ENCODE measurements at places on chromosomes 11 and 22.

- DNase-seq, result peak; percentile 84
Observed at GRCh38 chr11:100562128-100562527, 125.0 kb upstream of the ARHGAP42 start.

DNA sequence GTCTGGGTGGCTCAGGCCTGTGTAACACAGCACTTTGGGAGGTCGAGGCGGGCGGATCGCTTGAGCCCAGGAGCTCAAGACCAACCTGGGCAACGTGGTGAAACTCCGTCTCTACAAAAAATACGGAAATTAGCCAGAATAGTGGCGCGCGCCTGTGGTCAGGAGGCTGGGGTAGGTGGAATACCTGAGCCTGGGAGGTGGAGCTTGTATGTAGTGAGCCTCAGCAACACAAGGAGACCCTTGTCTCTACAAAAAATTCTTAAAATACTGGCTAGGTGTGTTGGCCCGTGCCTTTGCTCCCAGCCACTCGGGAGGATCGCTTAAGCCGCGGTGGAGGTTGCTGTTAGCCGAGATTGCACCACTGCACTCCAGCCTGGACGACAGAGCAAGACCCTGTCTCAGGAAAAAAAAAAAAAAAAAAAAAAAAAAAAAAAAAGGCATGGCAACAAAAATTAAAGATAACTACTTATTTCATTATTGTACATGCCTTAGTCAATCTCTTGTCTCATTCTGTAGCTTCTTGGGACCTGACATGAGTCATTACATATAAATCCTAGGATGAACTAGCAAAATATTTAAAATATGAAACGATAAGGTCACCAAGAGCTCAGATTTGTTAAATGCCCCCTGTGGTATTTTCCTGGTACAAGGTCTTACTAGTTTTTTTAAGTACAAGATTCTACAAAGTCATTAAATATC, 1.1 kb downstream of the TAF1D start:
- peak; percentile 63 for DNase-seq

- no peak for DNase-seq
Observed at GRCh38 chr22:22974795-22975580, 87.4 kb downstream of the IGLL5 start.

- no peak for DNase-seq
Observed at GRCh38 chr11:59862252-59862651, 4.0 kb downstream of the TCN1 start.

DNA sequence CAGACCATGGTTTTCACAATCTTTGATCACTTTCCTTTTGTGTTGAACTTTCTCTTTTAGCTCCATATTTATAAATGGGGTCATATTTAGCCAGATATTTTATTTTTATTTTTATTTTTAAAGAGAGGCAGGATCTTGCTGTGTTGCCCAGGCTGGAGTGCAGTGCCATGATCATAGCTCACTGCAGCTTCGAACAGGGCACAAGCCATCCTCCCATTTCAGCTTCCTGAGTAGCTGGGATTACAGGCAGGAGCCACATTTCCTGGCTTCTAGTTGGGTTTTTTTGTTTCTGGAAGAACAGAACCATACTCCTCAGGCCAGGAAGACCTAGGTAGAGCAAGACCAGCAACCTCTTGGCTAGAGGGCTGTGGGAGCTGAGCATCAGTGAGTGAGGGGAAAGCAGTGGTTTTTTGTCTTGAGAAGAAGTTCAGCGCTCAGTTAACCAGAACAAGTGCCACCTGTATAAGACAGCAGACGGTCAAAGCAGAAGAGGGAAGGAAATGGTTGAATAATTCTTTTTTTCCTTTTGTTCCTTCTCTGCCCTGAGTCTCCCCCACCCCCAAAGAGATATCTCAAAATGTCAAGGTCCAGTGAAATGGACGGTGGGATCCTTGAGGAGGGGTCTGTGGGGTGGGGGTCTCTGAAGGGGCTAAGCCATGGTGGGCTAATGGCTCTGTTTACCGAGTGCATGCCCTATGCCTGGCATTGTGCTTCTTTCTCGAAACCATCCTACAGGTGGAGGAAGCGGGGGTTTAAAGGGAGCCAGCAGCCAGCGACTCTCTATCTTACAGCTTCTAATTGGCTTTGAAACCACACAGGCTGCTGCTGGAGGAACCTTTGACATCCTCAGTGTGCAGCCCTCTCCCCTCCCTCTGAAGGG, 63.0 kb downstream of the PTPRJ start:
- DNase-seq, result no peak

- DNase-seq, result peak; percentile 64
Observed at GRCh38 chr11:130846606-130847005, 69.7 kb downstream of the SNX19 start.

DNA sequence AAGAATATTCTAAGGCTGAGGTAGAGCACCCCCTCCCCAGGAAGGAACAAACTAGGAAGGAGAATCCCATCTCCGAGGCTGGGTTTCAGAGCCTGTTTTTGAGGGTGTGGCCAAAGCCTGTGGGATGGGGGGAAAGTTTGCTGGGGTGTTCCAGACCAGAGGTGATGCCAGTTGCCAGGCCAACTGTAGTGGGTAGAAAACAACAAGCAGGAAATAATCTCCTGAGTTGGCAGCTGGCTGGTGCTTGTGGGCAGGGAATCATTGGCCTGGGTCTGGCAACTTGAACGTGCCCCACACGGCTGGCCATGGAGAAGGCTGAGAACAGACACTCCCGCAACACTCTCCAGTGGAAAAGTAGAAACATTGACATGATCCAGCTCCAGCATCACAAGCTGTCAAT, 385.6 kb downstream of the ETS1 start:
- DNase-seq, result no peak

- DNase-seq, result peak; percentile 77
Observed at GRCh38 chr22:38317122-38317994, at the start of gene CSNK1E. CSNK1E (minus strand) TSS chr22:38317433; CDS start chr22:38314157, 3,276 bp downstream.

- DNase-seq, result no peak
Observed at GRCh38 chr11:62918531-62918930, 2.6 kb downstream of the CHRM1 start.

Data from ELR (cell line).